Stimulated activated CD4-positive, alpha-beta T cell treated with anti-CD3 and anti-CD28 coated beads, Interleukin-2, amount 100 ng/mL, for 48 hours (primary cell): ENCODE measurements at places on chromosomes 4 and X.

- peak; percentile 15 for DNase-seq
Measured at GRCh38 chr4:55184600-55185523, 59.5 kb upstream of the KDR start.

- DNase-seq, result peak; percentile 72
Measured at GRCh38 chrX:56764153-56764974, 35.3 kb downstream of the NBDY start.

DNA sequence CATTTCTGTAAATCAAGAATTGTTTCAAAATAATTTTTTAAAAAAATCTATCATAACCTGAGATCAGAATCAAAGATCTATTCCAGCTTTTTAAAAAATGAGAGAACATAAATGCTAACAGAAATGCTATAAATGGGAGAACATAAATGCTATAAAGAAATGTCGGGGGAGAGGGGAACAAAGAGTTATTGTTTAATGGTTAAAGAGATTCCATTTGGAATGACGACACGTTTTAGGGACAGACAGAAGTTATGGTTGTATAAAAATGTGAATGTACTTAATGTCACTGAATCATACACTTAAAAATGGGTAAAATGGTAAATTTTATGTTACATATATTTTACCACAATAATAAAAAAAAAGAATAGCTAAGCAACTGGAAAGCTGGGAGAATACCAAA lies 127.1 kb downstream of the ATRX start:
- no peak for DNase-seq

GRCh38 chrX:17814059-17814458 lies 47.0 kb downstream of the RAI2 start:
- DNase-seq, result no peak

GRCh38 chr4:107835406-107835805 lies 10.7 kb downstream of the SGMS2 start:
- no peak for DNase-seq

DNA sequence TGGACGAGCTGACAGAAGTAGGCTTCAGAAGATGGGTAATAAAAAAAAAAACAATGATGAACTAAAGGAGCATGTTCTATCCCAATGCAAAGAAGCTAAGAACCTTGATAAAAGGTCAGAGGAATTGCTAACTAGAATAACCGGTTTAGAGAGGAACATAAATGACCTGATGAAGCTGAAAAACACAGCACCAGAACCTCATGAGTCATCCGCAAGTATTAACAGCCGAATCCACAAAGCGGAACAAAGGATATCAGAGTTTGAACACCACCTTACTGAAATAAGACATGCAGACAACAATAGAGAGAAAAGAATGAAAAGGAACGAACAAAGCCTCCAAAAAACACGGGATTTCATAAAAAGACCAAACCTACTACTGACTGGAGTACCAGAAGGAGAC lies 10.5 kb downstream of the NELFA start:
- no peak for DNase-seq

DNA sequence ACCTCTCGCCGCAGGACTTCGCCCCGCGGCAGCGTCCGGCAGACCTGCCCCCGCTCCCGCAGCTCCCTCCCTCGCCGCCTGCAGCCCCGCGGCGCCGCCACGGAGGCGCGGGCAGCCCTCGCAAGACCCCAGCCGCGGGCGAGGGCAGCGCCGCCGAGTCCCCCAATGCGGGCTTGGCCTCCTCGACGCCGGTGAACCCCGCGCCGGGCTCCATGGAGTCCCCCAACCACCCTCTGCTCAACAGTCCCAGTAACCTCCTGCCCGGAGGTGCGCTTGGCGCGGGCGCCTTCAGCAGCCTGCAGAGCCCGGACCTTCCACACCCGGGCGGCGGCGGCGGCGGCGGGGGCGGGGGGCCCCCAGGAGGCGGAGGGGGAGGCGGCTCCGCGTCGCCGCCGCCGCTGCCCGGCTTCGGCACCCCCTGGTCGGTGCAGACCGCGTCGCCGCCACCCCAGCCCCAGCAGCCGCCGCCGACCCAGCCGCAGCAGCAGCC lies 1.2 kb downstream of the CPEB2 start:
- DNase-seq, result peak; percentile 36

DNA sequence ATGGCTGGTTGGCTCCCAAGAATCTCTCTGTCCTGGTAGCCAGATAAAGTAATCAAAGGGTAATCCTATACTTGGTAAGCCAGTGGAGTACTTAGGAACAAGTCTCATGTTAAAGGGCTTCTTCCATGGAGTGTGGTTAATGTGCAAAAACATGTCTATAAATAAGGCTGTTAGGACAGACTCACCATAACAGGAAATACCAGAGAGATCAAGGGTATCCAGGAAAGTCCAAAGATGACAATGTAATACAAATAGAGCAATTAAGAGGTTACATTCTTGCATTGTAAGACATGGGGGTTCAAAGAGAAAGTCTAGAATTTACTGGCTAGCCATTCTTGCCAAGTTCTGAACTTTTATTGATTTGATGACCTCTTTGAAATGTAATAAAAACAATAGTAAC lies 61.9 kb upstream of the ZCCHC13 start:
- DNase-seq, result no peak

GRCh38 chr4:75030649-75031235 lies 97.8 kb downstream of the PARM1 start:
- DNase-seq, result no peak

DNA sequence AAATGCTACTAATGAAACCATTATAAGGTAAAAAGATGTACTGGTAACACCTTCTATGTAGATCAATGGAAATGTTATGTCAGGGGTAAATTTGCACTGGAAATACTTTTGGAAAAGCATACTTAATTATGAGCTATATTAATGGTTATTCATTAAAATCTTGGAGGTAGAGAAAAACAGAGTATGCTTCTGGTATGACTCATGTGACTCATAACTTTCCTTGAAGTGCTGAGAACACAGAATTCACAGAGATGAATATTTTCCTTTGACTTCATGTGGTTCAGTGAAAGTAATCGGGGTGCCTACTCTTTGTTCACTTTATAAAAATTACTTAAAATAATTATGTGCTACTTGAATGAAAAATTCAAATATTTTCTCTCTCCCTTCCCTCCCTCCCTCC lies 254.2 kb downstream of the KCTD8 start:
- DNase-seq, result no peak
